ENCODE measurements at places on chromosomes 2 and 18. TPM values are rescaled to one million over a fixed set of nuclear protein-coding genes. Genes with fewer than 3 reads are reported as not detected.

Gene TUBA4B
- total RNA-seq, result not detected

Gene CABLES1
- 1.1 TPM for total RNA-seq

Gene ANKRD62
- total RNA-seq, result not detected

Gene TCF7L1
- 2.2 TPM for total RNA-seq

Gene TM4SF20
- under 0.01 TPM for total RNA-seq

Gene FABP1
- not detected for total RNA-seq
